ENCODE measurements at places on chromosomes 3 and 15. TPM values are rescaled to one million over a fixed set of nuclear protein-coding genes. Genes with fewer than 3 reads are reported as not detected.

GRCh38 chr3:73805435-73805834, 180.7 kb upstream of the PDZRN3 start:
- H3K27ac ChIP-seq, result no peak overlapping the region
- no peaks in the 10 kb centered on the region for H3K4me1 ChIP-seq
- no peak for DNase-seq
- no peak overlapping the region for H3K4me3 ChIP-seq
- H3K36me3 ChIP-seq, result no peaks in the 10 kb centered on the region
- peaks cover 2% of the 10 kb centered on the region for H3K27me3 ChIP-seq

Gene INSYN1
- total RNA-seq, result not detected

- no peaks in the 10 kb centered on the region for H3K4me1 ChIP-seq
- no peaks in the 10 kb centered on the region for H3K27me3 ChIP-seq
- H3K4me3 ChIP-seq, result no peak overlapping the region
Measured at GRCh38 chr15:25239471-25240345, 199.1 kb downstream of the UBE3A start.

- H3K4me1 ChIP-seq, result no peaks in the 10 kb centered on the region
- DNase-seq, result no peak
- H3K27ac ChIP-seq, result no peak overlapping the region
Measured at GRCh38 chr3:34109846-34110245, 311.4 kb downstream of the PDCD6IP start.

- H3K27me3 ChIP-seq, result peaks cover 7% of the 10 kb centered on the region
- no peaks in the 10 kb centered on the region for H3K36me3 ChIP-seq
- H3K27ac ChIP-seq, result no peak overlapping the region
- no peaks in the 10 kb centered on the region for H3K4me1 ChIP-seq
- DNase-seq, result no peak
Measured at GRCh38 chr3:193522473-193522872, 32.2 kb downstream of the ATP13A4 start.

DNA sequence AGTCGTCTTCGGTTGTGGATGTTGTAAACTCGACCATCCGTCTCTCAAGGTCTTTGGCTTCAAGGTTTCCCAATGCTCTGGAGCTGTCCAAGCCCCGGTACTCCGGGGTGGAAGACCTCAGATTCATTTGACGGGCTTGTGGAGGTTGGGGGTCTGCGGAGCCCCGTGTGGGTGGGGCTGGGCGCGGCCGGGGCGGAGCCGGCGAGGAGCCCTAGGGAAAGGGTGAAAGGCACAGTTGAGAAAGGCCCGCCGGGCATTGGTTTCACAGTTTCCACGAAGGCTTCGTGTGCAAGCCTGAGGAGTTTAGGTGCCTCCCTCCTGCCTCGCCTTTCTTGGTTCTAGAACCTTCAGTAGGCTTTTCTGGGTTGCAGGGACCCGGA, 360 bp upstream of the MGA start:
- H3K27me3 ChIP-seq, result peaks cover 7% of the 10 kb centered on the region
- peak overlapping the region; percentile 95 for H3K27ac ChIP-seq
- peaks cover 11% of the 10 kb centered on the region for H3K36me3 ChIP-seq

Gene GTF2E1
- 27.0 TPM for total RNA-seq

Gene AGBL1
- 0.04 TPM for total RNA-seq

DNA sequence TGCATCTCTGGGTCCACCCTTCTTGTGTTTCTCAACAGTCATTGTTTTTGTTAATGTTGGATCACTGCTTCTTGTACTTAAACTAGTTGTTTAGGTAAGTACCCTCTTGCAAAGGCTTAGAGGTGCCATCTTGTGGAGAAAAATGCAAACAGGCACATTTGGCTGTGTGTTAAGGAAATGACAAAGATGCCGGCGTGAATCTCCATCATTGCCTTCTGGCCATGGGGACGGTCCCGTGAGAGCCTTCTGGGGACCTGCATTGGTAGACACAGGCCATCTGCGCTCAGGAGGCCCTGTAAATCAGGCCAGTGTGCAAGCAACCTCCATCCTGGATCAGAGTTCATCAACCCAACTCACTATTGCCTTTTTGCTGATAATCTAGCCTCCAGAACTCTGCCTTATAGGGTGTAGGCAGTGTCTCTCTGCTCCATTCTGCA, 158.6 kb upstream of the NR2E3 start:
- H3K27me3 ChIP-seq, result peaks cover 4% of the 10 kb centered on the region
- no peak overlapping the region for H3K4me3 ChIP-seq
- peak; percentile 33 for DNase-seq

- H3K27ac ChIP-seq, result no peak overlapping the region
- DNase-seq, result no peak
- H3K27me3 ChIP-seq, result peaks cover 2% of the 10 kb centered on the region
- H3K36me3 ChIP-seq, result no peaks in the 10 kb centered on the region
- H3K4me1 ChIP-seq, result no peaks in the 10 kb centered on the region
- no peak overlapping the region for H3K4me3 ChIP-seq
Measured at GRCh38 chr3:54818486-54818885, 109.4 kb downstream of the LRTM1 start.

GRCh38 chr15:82963471-82964341, 11.2 kb upstream of the HOMER2 start:
- H3K27me3 ChIP-seq, result no peaks in the 10 kb centered on the region
- peaks cover 9% of the 10 kb centered on the region for H3K4me1 ChIP-seq
- H3K27ac ChIP-seq, result no peak overlapping the region
- H3K36me3 ChIP-seq, result no peaks in the 10 kb centered on the region
- no peak overlapping the region for H3K4me3 ChIP-seq

- H3K4me1 ChIP-seq, result peaks cover 6% of the 10 kb centered on the region
- H3K27ac ChIP-seq, result no peak overlapping the region
- H3K4me3 ChIP-seq, result no peak overlapping the region
- H3K27me3 ChIP-seq, result no peaks in the 10 kb centered on the region
- H3K36me3 ChIP-seq, result no peaks in the 10 kb centered on the region
Measured at GRCh38 chr3:113287111-113287802, 75.9 kb downstream of the BOC start.

GRCh38 chr3:100915706-100916495, 77.3 kb downstream of the ABI3BP start:
- H3K27me3 ChIP-seq, result peaks cover 4% of the 10 kb centered on the region
- no peaks in the 10 kb centered on the region for H3K4me1 ChIP-seq
- H3K36me3 ChIP-seq, result no peaks in the 10 kb centered on the region
- no peak for DNase-seq
- H3K4me3 ChIP-seq, result no peak overlapping the region
- H3K27ac ChIP-seq, result no peak overlapping the region

- DNase-seq, result peak; percentile 41
- H3K4me1 ChIP-seq, result peaks cover 23% of the 10 kb centered on the region
- peaks cover 12% of the 10 kb centered on the region for H3K36me3 ChIP-seq
- no peak overlapping the region for H3K27ac ChIP-seq
Measured at GRCh38 chr15:28094732-28095521, 4.2 kb downstream of the OCA2 start.

DNA sequence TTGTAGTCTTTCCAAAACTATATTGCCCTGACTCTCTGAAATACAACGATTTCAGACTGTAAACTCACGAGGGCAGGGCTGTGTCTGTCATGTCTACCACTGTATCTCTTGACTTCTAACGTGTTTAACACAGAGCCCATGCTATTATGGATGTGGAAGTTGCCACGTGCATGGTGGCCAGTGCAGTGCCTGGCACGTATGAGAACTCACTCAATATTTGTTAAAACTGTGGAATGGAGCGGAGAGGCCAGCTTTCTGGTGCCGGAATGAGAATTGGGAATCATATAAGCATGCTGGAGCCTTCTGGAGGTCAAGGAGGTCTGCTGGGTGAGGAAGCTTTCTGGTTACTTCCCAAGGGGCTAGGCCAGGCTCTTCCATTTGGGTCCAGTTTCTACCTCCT, 220.6 kb upstream of the LYSMD4 start:
- no peaks in the 10 kb centered on the region for H3K36me3 ChIP-seq
- no peak for DNase-seq
- H3K4me3 ChIP-seq, result no peak overlapping the region
- H3K27me3 ChIP-seq, result peaks cover 4% of the 10 kb centered on the region
- H3K4me1 ChIP-seq, result peaks cover 11% of the 10 kb centered on the region

- H3K36me3 ChIP-seq, result no peaks in the 10 kb centered on the region
- no peak overlapping the region for H3K27ac ChIP-seq
- H3K27me3 ChIP-seq, result no peaks in the 10 kb centered on the region
- H3K4me3 ChIP-seq, result no peak overlapping the region
- DNase-seq, result no peak
Measured at GRCh38 chr3:144003051-144003450, 31.4 kb downstream of the DIPK2A start.

Gene SPATA12
- not detected for total RNA-seq

DNA sequence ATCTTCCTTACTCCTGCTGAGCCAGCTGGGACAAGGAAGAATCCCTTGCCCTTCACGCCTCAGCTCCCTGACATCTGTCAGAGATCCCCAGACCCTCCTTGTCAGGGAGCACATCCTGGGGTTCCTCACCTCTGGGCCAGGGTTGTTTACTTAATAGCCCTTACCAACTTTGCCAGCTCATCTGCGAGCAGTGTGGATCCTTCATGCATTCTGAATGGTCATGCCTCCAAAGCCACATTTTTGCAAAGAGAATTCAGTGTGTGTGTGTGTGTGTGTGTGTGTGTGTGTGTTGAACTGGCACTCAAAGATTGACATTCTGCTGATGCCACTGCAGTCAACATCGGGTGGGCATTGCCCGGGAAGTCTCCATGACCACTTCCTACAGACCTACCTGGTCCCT, 112.6 kb downstream of the SLC49A4 start:
- H3K36me3 ChIP-seq, result no peaks in the 10 kb centered on the region
- H3K4me3 ChIP-seq, result no peak overlapping the region
- DNase-seq, result no peak
- peaks cover 12% of the 10 kb centered on the region for H3K27me3 ChIP-seq
- H3K4me1 ChIP-seq, result no peaks in the 10 kb centered on the region
- no peak overlapping the region for H3K27ac ChIP-seq

Data from activated CD4-positive, alpha-beta T cell treated with anti-CD3 and anti-CD28 coated beads for 36 hours (primary cell).